ENCODE measurements at places on chromosomes 11 and 22.

- DNase-seq: no peak
Observed at GRCh38 chr11:124896821-124897391, 759 bp downstream of the ROBO4 start.

- no peak for DNase-seq
Observed at GRCh38 chr22:31646186-31647019, 15.6 kb downstream of the PISD start.

GRCh38 chr11:42595876-42596275 lies 715.9 kb upstream of the API5 start:
- no peak for DNase-seq

DNA sequence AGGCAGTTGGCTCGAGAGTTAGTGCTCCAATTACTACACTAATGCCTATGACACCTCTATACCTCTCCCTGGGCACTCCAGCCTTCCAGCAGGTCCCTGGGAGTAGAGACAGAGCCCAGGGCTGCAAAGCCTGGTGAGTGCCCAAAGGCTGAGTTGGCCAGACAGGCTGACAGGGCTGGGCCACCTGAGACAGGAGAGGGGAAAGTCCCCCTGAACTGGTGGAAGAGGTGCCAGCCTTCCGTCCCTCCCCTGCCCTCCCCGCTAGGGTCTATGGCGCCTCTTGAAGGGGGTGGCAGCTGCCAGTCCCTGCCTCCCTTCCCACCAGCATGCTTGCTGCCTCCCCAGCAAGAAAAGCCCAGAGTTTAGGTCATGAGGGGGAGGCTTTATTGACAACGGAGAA lies 3.0 kb downstream of the KCNJ11 start:
- DNase-seq: no peak

- no peak for DNase-seq
Observed at GRCh38 chr22:26267856-26268255, 98.6 kb downstream of the SEZ6L start.

DNA sequence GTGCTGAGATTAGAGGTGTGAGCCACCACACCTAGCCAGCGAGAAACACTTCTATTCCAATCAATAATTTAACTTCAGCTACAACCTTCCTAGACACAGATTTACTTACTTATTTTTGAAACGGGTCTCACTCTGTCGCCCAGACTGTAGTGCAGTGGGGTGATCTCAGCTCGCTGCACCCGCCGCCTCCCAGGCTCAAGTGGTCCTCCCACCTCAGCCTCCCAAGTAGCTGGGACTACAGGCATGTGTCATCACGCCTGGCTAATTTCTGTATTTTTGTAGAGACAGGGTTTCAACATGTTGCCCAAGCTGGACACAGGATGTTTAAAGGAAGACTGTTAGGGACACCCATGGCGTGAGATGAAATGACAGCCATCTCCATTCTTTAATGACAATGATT lies 61.3 kb downstream of the MICAL3 start:
- DNase-seq: no peak
